CD4-positive, alpha-beta T cell treated with Interleukin-4 for 1 hour (primary cell): ENCODE measurements at places on chromosomes 4 and X.

- no peak for DNase-seq
Measured at GRCh38 chr4:100278567-100278966, 88.3 kb upstream of the DDIT4L start.

DNA sequence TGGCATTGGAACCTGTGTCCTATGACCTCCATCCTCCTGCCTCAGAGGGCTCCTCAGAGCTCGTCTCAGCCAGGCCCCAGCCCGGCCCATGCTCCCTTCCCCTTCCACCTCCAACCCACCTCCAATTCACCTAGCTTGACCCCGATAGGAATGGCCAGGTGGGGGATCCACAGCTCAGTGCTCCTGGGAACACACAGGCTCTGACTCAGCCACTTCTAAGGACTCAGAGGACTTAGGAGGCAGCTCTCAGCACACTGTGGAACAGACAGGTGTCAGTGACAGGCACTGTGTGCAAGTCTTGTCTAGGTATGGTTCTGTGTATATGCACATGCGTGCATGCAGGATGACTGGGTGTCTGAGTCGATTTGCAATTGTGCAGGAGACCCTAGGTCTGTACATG lies 44.8 kb downstream of the PJA1 start:
- no peak for DNase-seq

- no peak for DNase-seq
Measured at GRCh38 chr4:2732526-2732925, 23.6 kb downstream of the TNIP2 start.

DNA sequence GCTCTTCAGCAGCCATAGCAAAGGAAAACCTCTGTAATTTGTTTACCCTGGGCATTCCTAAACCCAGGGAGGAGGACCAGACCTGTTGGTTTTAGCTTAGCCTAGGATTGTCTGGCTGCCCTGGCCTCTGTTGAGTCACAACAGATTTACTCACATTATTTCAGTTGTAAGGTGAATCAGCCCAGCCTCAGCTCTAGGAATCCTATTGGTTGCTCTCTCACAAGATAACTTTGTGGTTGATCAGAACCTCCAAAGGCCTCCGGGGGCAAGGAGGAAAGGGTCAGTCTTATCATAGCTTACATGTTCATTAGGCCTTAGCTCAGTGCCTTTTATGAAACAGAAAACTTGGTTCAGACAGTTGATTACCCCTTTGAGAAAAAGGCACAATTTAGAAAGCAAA lies 41.0 kb downstream of the PDK3 start:
- no peak for DNase-seq

GRCh38 chr4:87851332-87851731 lies 18.6 kb downstream of the MEPE start:
- peak; percentile 53 for DNase-seq

GRCh38 chr4:150068300-150068960 lies 9.8 kb upstream of the DCLK2 start:
- DNase-seq = no peak
